ENCODE measurements at places on chromosomes 1 and 21.

GRCh38 chr21:16863362-16863905 is 649.4 kb upstream of the CXADR start:
- no peak for DNase-seq

DNA sequence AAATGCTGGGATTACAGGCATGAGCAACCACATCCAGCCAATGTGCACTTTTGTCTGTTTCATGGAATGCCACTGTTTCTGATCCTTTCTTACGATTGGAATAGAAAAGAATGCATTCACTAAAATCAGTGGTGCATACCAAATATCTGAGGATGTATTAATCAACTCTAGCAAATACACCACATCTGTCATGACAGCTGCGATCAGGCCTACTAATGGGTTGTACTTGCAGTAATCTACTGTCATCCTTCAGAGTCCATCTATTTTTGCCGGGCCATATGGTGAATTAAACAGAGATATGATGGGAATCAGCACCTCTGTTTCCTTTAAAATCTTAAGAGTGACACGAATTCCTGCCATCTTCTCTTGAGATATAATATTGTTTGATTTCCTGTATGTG is 8.5 kb upstream of the USP1 start:
- no peak for DNase-seq

GRCh38 chr1:31054349-31054748 is 11.2 kb downstream of the PUM1 start:
- DNase-seq: no peak

GRCh38 chr1:32498751-32499150 is 33.9 kb downstream of the ZBTB8B start:
- no peak for DNase-seq

DNA sequence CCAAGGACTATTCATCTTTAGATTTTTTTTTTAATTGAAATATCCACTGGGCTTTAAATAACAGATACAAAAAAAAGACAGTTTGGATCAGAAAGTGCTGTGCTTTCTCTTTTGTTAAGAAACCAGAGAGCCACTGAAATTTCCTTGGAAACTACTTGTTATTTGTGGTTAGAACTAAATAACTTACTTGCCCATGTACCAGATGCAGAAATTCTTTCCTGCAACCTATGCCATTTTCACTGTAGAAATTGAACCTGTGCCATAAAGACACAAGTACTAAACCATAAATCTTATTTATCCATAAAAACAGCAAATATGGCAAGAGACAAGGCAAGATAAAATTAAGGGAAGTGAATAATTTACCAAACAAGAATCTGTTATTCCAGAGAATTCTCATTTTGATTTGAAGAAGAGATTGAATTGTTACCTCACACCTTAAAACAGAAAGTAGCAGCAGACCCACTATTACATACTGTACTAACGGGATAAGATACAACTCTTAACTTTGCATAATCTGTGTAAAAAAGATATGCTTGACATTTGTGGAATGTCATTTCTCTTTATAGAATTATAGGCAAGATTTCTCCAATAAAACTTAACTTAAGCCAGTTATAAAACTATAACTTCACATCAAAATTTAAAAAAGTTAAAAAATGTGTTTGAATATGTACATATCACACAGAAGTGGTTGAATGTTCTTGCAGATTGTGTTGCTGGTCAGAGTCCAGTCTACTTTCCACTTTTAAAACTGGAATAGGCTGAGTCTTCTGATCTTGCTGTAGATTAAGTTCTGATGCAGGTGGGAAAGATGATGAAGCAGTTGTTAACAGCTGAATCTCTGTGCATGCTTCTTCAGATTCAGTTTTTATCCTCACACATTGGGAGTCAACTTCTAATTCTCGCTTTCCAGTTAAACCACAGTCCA is 6.3 kb upstream of the PHTF1 start:
- DNase-seq: no peak

DNA sequence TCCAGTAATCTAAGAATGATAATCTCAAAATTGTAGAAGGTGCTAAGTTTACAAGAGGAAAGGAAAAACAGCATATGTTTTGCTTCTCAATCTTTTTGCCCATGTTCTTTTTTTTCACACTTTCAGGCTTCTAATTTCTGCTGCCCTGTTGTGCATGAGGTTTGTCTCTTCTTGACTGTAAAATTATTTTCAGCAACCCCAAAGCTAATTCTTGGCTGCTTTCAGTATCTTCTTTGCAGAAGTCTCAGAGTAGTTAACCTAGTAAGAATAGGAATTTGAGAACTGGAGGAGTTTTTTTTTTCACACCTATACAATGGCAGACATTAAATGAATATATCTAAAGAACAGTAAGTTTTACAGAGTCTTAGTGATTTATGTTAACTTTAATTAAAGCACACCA is 26.4 kb downstream of the DENND2D start:
- no peak for DNase-seq

DNA sequence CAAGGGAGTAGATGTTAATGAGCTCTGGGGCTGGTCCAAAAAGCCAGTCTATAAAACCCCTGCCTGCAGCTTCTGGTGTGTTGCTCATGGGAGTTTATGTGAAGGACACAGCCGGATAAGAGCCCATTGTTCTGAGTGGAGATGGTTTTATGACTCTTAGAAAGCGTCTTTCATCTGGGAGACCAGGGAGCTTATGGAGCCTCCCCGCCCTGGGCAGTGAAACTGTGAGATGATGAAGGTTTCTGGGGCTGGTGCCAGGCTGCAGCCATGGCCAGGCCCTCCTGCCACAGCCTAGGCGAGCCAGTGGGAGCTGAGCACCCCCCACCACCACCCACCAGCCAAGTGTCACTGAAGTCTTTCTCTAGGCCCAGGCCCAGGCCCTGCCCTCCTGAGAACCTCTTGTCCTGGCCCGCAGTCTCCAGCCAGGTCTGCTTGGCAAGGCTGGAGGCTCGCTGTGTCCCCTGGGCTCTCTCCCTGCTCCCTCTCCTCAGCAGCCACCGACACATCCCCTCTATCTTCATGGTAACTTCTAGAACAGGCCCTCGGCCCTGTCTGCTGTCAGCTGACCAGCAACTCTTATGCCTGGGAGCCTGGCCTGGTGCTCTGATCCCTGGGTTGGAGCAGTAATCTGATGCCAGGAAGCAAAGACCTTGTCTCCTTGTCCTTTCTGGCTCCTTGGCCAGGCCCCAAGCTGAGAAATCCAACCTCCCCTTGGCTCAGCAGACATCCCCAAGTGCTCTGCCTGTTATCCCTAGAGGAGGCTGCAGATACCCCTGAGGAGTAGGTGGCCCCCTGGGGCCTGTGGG is 7.6 kb upstream of the ARHGEF10L start:
- no peak for DNase-seq

DNA sequence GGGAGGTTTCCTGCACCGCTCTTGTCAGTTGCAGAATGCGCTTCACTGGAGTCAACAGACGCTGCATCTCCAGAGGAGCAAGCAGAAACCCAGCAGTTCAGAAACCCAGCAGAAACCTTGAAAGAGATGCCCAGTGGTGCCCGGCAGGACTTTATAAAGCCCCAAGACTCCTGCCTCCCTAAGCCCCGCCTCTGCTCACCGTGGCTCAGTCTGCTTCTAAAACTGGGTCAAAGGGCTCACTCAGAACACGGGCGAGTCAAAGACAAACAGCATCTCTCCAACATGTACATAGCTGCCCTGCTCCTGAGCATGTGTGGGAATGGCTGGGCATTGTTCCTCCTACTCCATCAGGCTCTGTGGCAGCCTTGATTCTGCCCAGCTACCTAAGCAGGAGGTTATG is at the start of gene HMGCS2:
Gene HMGCS2 (minus strand): TSS at position 128 of the 400 bp plus-strand sequence. CDS start 61 bp downstream, at position 67.
- no peak for DNase-seq

GRCh38 chr1:111219557-111220286 is 7.8 kb upstream of the CHI3L2 start:
- no peak for DNase-seq

DNA sequence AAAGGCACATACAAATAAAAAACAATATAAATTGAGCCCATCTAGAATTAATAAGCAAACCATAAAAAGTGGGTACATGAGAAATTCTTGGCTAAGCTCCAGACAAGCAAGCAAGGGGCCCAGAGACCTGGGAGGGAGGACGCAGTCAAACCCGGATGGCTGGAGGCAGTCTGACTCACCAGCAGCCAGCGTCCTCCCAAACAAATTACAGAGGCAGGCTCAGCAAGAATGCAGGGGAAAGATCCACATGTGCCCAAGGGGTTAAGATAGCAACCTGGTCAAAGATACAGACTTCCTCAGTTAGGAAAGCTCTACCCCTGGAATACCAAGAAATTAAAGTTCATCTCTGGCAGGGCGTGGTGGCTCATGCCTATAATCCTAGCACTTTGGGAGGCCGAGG is 7.4 kb upstream of the TIAM1 start:
- peak; percentile 87 for DNase-seq

DNA sequence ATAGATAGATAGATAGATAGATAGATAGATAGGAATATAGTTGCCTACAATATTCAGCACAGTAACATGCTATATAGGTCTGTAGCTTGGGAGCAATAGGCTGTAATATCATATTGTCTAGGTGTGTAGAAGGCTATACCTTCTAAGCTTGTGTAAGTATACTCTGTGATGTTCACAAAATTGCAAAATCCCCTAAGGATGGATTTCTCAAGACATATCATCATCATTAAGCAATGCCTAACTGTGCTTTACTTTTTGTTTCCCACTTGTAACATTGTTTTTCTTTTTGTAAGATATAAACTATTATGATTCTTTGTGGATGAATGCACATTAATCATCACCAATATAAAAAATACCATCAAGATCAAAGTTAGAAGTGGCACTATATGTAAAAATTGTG is 1905.6 kb downstream of the NCAM2 start:
- DNase-seq: no peak

DNA sequence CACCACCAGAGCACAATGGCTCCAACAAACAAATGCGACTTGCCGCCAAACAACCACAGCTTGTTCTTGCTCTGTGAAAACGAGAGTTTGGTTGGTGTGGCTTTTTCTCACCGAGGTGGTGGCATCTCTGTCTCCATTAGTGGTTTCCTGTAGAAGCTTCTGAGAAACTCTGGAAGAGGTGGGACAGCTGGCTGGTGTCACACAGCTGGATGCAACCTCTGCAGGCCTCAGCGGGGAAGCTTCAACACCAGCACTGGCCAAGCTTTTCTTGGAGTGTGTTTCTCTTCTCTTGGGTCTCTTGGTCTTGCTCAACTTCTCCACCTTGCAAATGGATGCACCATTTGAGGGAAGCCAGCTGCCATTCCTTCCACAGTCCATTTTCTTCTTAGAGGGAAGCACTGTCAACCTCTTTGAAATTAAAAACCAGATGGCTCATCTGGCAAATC is 124.8 kb downstream of the KCNN3 start:
- no peak for DNase-seq

- DNase-seq: no peak
Observed at GRCh38 chr1:65175171-65176055, 27.4 kb downstream of the AK4 start.

DNA sequence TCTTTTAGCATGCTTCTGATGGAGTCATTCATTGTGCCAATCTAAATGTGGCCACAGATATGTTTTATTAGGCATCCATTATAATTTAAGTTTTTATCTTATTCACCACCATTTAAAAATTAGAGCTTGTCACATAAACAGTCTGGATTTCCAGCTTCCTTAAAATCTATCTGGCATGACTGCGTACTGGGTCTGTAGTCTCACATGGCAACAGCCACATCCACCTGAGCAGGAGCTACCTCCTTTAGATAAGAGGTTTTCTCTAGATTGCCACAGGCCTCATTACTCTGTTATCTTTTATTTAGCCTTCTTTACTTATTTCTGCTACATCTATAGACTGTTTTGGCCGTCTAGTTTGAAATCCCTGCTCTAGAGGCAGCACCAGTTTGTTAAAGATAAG is 29.1 kb downstream of the B3GALT2 start:
- DNase-seq: no peak

DNA sequence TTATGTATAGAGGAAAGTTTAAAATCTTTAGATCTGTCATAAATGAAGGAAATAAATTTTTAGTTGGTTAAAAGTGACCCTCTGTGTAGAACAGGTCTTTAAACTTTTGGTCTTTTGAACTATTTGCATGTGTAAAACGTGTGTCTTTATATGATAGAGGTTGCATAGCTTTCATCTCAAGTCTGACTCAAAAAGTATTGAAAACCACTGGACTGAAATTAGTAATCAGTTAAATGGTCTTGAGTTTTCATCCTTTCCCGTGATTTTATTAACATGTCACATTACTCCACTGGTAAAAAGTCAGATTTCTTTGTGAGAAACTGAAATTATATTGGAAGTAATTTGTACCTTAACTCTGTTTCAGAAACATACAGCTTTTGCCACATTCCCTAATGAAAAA is 1.8 kb downstream of the RNPC3 start:
- DNase-seq: no peak

GRCh38 chr1:28258628-28259251 is 578 bp upstream of the SESN2 start:
- DNase-seq: no peak

GRCh38 chr1:192756847-192757246 is 52.0 kb upstream of the RGS2 start:
- DNase-seq: no peak

DNA sequence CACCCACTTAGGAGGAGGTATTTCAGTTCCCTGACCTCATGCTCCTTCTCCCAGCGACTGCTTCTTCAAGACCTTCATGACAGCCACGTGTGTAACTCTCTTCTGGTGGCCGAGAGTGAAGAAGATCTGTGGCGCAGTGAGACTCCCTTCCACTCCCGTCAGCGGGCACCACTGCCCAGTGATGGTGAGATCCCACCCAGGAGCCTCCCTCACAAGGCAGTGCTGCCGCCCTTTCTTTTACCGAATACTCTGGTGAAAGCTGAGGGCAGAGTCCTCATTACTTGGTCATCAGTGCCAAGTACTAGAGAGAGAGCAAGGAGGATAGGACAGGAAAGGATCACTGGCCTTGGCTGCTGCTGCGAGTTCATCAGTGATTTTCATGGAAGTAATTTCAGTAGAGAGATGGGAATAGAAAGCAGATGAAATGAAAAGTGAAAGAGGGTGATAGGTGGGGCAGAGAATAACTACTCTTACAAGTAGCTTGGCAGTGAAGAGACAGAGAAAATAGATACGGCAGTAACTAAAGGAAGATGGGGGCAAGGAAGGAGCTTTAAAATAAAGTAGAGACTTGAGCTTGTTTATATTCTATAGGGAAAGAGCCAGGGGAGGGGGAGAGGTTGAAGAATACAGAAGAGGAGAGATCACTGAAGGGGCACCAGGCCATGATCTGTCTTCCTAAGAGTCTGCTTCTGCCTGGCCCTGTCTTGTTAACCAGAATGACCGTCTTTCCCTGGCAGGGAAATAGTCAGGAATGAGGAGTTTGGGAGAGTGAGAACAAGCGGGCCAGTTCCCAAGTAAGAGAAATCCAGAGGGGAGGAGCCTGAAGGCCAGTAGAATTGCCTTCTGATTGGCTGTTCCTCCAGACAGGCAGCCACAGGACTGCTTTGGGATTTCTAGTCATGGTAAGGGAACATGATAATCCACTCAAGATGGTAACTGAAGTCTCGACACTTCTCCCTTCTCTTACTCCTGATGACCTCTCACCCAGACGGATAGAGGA is 18.3 kb downstream of the HYI start:
- DNase-seq: no peak

GRCh38 chr21:45937721-45938452 is 43.7 kb upstream of the COL6A1 start:
- DNase-seq: no peak

- no peak for DNase-seq
Observed at GRCh38 chr1:204487256-204487615, 7.4 kb downstream of the PIK3C2B start.

GRCh38 chr1:180213401-180214170 is 16.5 kb upstream of the LHX4 start:
- peak; percentile 38 for DNase-seq

Data from RWPE2 (cell line).